ENCODE measurements at places on chromosomes 1 and 21.
A peak's percentile ranks its signal among the peaks of the same experiment; 100 is the strongest.

DNA sequence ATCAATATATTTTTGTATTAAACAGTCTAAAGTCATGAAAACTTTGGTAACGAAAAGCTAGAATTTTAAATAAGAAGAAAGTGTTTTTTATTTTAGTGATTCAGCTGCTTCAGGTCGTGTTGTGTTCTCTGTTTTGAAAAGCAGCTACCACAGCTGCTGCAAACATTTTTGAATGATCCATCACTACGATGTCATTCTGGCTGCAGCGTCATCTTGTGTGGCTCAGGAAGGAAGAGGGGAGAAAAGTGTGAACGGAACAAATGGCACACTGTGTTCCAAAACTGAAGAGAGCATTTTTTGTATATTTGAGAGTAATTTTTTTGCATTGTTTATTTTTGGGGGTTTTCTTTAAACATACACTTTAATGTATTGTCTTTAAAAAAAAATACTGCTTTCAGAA is 323.0 kb upstream of the ADGRL2 start:
- DNase-seq = no peak

- DNase-seq = peak; percentile 56
Measured at GRCh38 chr1:57262472-57262871, 161.4 kb downstream of the DAB1 start.

DNA sequence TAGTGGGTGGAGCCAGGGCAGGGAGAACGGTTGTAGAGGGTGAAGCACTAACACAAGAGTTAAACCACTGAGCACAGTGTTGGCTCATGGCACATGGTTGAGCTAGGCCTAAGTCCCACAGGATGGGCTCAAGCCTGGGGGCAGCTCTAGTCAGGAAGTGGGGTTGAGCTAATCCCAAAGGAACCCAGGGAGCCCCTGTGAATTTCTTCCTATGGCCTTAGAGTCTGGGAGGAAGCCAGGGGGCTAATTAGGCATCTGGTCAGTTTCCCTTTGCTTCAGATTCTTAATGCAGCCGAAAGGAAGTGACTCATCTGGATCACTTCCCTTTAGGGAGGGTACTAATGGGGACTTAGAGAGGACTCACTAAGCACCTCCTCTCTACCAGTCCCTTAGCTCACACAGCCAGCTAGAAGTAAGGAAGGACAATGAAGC is 10.1 kb downstream of the CFAP45 start:
- no peak for DNase-seq

DNA sequence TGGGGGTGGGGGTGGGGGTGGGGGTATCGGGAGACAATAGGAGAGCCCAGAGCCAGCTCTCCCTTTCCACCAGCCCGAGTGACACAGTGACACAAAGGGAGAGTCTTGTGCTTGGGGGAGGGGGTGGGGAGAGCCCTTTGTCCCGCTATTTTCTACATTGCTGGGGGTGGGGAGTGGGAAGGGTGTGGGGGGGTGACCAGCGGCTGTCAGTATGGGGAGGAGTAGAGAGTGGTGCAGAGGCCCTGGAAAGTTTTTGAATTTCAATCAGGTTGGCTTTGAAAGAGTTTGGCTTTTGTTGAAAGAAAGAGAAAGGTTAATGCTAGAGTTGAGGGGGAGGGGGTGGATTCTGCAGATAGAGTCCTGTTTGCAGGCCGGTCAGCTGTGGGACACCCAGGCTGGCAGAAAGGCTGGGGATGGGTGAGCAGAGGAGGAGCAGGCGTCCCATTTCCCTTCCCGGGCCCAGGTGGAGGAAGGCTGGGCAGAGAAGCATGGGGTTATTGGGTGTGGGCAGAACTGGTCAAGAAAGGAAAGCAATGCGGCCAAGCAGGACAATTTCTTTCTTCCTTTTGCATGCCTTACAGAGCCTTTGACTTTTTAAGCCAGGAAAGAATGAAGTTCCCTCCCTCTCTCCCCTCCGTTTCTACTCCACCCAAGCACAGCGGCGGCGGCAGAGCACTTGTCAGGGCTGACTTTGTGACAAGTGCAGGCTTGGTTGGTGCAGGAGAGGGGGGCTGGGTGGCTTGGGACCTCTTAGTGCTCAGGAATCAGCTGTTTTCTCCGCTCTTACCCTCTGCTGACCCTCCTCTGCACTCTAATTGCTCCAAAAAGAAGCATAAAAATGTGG is 96.2 kb downstream of the RNF220 start:
- DNase-seq = peak; percentile 74

GRCh38 chr1:17405898-17406759 is 33.3 kb downstream of the RCC2 start:
- DNase-seq = peak; percentile 40

DNA sequence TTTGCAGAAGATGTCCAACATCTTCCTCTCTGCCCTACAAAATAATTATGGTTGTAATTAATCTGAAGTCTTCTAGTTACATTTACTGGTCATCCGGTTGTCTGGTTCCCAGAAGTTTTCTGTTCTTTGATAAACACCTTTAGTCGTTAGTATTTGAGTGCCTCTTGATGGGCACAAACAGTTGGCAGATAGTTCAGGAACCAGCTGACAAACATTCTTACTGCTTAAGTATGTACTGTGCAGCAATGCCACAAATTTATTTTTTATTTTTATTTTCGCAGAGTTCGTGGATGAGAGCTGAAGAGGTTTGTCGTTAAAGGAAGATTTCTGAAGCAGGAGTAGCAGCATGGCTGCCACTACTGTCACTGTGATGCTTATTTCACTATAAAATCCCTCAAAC is 84.7 kb downstream of the RABGAP1L start:
- no peak for DNase-seq

GRCh38 chr1:22142315-22143064 is 407 bp downstream of the WNT4 start:
- DNase-seq = no peak

GRCh38 chr1:156578055-156578454 is 1.5 kb upstream of the TTC24 start:
- DNase-seq = no peak

DNA sequence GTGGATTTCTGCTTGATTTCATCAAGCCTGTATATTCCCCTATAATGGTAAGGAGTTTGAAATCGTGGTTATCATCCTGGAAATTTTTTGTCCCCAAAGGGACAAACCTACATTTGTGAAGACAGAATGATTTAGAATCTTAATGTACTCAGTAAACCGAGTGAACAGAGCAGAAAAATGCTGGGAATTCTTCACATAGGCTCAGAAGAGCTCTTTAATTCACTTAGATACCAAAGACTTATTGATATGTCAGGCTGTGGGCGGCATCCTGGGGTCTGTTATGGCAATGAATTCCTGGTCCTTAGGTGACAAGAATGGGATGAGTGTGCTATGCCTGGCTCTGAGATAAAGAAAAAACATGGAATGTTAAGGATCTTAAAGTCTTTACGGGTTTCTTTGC is 74.9 kb downstream of the ROR1 start:
- no peak for DNase-seq

DNA sequence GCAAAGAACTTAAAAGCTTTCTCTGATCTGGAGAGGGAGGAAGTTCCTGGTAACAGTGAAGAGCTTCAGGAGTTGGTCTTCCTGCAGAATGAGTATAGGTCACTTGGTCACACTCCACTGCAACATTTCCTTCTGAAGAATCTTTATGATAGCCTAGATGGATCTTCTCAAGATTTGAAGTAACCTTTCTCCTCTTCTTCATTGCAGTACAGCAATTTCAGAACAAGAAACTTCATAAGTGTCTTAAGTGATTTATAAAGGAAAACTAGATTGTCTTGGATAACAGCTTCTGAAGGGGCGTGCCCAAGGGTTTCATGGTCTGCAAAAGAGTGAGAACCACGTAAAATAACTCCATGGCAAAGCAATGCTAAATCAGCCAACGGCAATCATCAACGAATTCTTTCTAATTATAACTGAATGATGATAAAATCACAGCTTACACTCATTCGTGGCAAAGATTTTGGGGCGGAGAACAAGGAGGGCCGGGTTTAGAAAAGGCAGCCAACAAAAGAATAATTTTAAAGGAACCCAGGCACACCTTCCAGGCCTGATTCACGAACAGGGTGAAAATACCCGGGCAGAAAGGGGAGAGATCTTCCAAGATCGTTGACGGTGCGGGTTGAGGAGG is 53.9 kb upstream of the ASPM start:
- peak; percentile 3 for DNase-seq

GRCh38 chr1:43313771-43314170 is 13.0 kb downstream of the TIE1 start:
- no peak for DNase-seq

DNA sequence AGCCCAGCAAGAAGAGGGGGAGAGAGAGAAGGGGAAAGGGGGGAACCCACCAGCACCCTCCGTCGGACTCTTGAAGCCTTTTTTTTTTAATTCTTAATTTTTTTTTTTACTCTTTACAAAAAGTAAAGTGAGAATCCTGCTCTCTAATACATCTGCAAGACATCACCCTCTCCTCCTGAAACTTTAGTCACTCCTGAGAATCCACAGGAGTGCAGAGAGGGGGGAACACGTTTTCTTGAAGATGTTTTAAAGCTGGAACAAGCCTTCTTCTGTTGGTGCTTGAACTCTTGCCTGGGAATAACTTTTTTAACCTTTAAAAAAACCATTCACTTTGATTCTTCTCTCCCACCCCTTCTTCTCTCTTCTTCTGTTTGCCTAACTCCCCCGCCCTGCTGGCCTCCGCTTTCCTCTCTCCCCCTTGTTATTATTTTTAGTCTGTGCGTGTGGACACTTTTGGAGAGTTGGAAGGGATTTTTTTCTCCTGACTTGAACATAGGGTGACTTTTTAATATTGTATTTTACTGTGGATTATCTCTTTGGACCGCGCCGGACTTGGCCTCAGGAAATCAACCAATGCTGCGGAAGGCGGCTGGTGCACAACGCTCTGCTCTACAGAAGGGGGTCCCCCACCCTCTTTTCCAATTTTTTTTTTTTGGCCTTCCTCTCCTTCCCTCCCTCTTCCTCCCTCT is 383 bp upstream of the PRRX1 start:
- no peak for DNase-seq

GRCh38 chr1:31532173-31532572 is 44.1 kb upstream of the TINAGL1 start:
- DNase-seq = no peak

- DNase-seq = no peak
Measured at GRCh38 chr1:61170328-61171238, 88.2 kb downstream of the NFIA start.

- no peak for DNase-seq
Measured at GRCh38 chr21:33383056-33383888, 19.9 kb upstream of the IFNGR2 start.

- DNase-seq = peak; percentile 22
Measured at GRCh38 chr1:106517224-106517623, 539.2 kb upstream of the PRMT6 start.

DNA sequence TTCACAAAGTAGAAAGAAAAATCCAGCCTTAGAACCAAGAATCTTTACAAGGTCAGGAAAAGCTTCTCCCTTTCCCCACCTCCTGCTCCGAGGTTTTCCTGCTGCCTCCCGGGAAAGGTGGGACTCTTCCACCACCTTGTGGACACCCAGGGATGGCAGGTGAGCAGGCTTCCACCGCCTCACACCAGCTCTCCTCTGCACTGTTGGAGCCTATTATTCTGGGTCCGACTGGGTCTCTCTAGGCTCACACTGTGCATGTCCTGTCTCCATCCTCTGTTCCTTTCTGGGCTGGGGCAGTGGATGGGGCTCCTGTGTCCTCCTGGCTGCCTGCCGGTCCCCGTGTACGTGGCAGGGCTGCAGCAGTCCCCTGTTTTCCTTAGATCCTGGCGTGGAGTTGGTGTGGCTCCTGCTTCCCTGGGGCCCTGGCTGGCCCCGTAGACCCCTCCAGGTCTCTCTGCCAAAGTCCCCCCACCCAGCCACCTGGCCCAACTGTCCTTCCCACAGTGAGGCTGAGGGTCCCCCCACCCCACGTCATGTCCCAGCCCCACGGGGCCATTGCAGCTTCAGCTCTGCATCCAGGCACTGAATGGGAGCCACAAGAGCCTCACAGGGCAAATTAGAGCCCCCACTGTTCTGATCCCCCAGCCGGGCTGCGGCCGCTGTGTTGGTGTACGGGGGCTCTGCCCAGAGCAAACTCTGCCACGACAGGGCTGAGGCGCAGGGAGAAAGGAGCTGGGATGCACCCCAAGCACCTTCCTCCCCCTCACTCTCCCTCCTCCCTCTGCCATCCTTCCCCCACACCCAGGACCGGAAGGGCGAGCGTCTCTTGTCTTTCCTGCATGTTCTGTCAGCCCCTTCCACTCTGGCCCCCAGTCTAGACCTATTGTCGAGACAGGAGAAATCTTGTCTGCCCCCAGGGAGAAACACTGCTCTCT is 3.3 kb upstream of the SLC45A1 start:
- DNase-seq = peak; percentile 68

GRCh38 chr1:181443231-181443853 is 40.0 kb upstream of the CACNA1E start:
- DNase-seq = no peak

DNA sequence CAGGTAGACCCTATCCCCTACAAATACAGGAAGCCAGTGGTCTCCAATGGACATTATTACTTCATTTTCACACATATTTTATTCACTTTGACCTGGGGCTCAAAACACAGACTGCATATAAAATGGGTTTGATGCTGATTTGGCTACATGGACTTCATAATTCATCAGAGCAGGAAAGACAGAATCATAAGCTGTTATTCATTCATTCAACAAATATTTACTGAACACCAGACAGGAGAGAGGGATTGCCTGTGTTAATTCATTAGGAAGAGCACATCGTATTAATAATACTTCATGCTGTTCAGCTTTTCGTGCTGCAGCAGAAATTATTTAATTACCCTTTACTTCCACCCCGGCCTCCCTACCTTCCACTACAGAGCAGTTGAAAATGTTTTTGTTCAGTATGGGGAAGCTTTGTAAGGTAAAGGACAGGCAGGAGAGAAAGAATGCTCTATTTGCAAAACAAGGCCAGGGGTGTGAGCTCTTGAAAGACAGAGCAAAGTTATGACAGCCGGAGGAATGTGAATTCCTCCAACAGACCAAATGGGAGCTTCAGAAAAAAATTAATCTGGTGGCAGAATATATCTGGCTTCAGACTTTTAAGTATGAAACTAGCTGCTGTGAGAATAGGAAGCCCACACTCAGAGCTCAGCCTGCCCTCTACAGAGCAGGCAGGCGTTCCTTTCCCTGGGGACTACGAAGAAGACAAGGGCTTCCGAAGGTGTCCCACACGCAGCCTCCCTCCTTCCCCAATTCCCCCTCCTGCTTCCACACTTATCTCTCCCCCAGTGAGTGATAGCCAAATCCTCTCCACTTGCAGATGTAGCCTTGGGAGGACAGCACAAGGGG is 58.0 kb downstream of the MDM4 start:
- no peak for DNase-seq

DNA sequence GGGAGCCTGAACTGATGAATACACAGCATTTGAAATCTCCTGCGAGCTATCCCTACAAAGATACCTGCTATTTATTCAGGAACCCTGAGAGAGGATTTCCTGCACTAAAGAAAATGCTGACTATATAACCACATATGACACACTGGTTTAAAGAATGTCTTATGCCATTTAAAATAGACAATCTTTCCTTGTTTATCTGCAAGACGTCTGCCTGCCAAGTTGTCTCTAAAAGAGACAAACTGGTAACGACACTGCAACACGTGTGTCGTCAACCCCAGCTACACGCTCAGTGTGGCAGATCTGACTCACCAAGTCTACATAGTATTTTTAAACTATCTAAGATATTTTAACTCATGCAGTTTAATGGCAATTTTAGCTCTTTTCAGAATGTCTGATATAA is 42.7 kb downstream of the APP start:
- DNase-seq = no peak

- DNase-seq = no peak
Measured at GRCh38 chr1:3403388-3404231, 50.9 kb upstream of the ARHGEF16 start.
